Esophagus mucosa (tissue), 1 donor: ENCODE measurements at places on chromosomes 7 and 10. TPM values are rescaled to one million over a fixed set of nuclear protein-coding genes. Genes with fewer than 3 reads are reported as not detected.

ACTL6B gene
- not detected for total RNA-seq

CYP2C19 gene
- total RNA-seq: 1.4 TPM

- ATAC-seq: no peak
Observed at GRCh38 chr7:2936891-2937580, 92.9 kb upstream of the GNA12 start.

DNA sequence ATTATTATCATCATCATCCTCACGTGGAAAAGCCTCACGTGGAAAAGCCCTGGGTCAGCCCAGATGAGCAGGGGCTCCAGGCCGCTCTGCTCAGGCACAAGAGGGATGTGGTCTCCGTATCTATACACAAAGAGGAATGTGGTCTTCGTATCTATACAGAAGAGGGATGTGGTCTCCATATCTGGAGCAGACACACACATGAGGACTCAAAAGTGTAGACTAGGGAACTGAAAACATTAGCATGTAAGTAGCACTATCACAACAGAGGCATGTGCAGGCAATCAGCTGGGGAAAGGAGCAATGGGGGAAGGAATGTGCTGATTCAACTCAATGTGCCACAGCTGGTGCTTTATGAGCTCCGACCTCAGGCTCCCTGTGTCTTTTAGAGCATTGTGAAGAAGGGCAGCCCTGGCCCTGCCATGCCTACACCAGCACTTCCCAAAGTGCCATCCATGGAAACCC lies 86.5 kb downstream of the PLXNA4 start:
- ATAC-seq: no peak

GRCh38 chr10:62093863-62094291 lies 174.8 kb downstream of the RTKN2 start:
- ATAC-seq: no peak

DNA sequence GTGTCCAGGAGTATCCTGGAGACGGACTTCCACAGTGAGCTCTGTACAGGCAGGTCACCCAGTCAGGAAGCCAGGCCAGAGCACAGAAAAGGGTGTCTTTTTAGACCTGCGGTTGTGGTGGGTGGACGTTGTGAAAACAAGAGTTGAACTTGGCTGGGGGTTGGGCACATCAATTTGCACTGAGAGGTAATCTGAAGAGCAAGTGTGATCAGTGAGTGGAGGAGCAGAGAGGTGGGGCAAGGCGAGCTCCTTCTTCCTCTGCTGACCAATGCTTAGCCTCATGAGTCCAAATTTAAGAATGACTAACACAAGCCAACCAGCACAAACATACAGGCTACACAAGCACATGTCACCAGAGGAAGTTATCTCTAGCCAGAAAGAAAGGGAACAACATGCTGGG lies 310.8 kb downstream of the TCERG1L start:
- no peak for ATAC-seq

DNA sequence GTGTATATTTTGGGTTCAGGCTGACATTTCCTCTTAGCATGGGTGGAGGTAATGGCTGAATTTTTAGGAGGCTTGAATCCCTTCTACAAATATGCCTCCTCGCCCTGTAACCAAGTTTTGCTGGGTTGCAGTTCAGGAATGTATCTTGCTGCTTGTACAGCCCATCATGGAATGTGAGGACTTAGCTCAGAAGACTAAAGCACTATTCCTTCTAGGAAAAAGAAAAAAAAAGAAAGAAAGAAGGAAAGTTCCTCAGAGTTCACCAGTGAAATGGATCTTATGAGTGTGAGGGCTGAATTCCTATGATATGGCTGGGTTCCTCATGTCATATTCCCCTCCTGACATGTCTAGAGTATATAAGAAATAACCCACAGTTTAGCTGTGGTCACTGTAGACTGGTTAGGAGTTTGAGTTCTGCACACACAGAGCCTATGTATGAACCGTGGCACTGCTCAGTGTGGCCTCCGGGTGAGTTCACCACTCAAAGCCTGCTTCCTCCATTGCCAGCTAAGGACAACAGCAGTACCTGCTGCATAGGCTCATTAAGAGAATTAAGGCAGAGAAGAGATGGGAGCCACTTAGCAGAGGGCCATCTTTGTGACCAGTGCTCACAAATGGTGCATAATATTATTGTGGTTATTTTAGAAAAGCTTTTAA lies 114.0 kb downstream of the TACC2 start:
- ATAC-seq: peak; percentile 41
